Thyroid gland (tissue), 4 donors: ENCODE measurements at places on chromosomes 13 and 19.

- DNase-seq, result no peak
These were observed 241.6 kb upstream of the MAB21L1 start for GRCh38 chr13:35718084-35718483.

- DNase-seq, result no peak
These were observed 7.9 kb upstream of the FBXL3 start for GRCh38 chr13:77034881-77035280.

DNA sequence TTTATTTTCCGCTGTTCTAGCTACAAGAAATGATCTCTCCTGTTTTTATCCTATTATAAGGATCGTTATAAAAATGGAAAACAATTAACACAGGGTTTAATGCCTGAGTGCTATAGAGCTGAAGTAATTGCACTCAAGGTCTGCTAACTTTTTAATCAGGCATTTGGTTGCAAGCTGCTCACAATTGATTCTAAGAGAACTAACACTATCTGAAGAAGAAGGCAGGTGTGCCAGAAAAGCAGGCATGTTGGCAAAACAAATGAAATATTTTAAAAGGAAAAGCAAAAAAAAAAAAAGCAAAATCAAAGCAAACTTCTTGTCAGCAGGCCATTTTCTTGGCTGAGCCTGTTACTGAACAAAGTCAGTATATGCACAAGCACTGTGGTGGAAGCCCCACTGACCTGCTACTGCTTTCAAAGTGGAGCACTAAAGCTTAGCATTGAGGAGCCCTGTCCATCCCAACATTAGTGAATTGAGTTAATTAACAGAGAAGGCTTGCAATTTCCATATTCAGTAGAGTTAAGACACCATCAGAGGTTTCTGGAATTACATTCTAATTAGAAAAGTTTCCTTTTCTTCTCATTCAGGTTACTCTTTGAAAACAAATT lies 574.2 kb downstream of the PCDH9 start:
- no peak for DNase-seq

DNA sequence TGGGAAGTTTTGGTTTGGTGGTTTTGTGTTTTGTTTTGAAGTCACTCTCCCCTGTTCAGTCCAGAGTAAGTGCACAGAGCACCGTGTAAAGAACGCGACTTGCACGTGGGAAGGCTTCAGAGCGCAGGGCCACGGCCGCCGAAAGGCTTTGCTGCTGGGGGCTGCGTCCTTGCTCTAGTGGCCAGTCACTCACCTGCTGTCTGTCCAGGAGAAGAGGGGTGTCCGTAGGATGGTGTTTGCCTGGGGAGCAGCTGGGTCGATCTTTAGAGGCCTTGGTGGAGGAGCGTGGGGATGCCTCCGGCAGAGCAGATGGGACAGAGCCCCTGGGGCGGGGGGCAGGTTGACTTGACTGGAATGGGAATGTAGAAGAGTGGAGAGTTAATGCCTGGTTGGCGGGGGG lies 116.6 kb upstream of the MCF2L start:
- no peak for DNase-seq

DNA sequence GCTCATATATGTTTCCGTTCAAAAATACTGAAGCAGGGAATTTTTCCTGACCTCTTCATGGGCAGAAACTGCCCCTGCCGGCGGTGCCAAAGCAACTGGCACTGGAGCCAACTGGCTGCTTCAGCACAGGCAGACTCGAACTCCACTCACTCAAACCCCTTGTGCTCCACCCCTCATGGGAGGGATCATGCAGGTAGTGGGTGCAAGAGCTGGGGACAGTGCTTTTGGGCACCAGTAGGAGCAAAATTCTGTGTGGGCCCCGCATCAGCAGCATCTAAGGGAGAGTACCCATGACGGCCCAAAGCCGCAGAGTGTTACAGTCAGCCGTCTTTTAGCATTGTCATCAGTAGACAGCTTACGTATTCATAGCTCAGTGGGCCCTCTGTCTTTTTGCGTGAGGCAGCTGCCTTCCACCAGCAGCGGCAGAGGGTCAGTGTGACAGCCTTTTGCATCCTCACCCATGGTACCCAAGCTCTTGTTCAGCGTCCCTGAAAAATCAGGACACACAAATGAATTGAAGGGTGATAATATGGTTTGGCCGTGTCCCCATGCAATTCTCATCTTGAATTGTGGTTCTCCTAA lies 393.8 kb downstream of the SLITRK6 start:
- no peak for DNase-seq

DNA sequence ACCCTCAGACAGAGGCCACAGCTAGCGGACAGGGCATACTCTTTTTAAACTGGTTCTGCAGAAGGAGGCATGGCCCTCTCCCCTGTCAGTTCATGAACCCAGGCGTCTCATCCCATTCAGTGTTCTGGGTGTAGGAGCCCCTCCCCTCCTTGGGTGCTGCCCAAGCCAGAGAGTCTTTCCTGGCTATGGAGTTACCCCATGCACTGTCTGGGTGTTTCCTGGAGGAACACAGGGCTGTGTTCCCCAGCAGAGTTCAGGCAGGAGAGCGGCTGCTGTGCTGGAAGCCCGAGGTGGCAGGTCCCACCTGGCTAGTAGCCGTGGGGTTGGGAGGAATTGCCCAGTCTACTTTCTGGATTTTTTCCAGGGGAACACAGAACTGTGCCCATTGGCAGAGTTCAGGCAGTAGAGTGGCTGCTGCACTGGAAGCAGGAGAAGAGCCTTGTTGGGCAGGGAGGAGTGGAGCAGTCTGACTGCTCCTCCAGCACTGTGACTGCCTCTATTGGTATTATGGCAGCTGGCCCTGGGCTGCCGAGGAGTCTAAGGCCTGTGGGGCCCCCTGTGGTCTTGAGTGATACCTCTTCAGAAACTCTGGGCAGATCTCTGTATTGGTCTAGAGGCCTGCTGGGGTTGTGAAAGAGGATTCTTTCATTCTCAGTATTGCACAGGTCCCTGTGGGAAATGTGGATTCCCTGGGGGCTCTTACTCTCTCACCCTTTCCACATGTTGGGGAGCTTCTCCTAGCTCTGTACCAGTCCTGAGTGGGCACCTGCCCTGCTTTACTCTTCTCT lies 168.3 kb downstream of the PCDH20 start:
- DNase-seq, result no peak

GRCh38 chr19:33676999-33677665 lies 55.4 kb downstream of the CHST8 start:
- DNase-seq, result no peak
